Stimulated activated CD8-positive, alpha-beta memory T cell treated with anti-CD3 and anti-CD28 coated beads, Interleukin-15, amount 100 ng/mL, for 24 hours (primary cell): ENCODE measurements at places on chromosomes 1 and 21.
A peak's percentile ranks its signal among the peaks of the same experiment; 100 is the strongest.

GRCh38 chr1:200029822-200030152, 2.3 kb downstream of the NR5A2 start:
- DNase-seq, result no peak

- DNase-seq, result no peak
These were observed 218.5 kb downstream of the PTPRU start for GRCh38 chr1:29454616-29455380.

GRCh38 chr1:83763361-83764095, 235.4 kb downstream of the TTLL7 start:
- DNase-seq, result no peak

DNA sequence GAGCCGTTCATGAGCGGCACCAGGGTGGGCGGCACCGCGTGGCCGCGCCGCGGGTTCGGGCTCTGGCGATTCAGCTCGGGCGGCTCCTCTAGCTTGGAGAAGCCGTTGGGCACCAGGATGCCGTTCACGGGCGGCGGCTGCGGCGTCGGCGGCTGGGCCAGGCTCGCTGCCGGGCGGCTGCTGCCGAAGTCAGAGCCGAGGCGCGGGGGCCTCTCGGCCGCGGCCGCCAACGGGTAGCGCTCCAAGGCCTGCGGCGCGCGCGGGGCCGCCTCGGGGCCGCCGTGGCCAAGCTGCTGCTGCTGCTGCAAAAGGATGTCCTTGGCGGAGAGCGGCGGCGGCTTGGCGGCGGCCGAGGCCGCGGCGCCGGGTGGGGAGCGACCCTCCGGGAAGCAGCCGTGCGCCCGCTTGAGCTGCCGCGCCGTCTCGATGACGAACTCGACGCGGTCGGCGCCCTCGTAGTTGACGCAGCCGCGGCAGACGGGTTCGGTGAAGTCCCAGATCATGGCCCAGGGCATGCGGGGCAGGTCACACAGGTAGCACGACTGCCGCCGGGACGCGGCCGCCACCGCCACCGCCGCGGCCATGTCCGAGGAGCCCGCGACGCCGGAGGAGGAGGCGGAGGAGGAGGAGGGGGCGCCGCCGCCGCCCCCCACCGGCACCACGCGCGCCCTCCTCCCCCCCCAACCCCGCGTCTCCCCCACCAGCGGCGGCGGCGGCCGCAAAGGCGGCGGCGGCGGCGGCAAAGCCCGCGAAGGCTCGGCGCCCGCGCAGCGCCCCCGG, 877 bp downstream of the IRF2BP2 start:
- peak; percentile 37 for DNase-seq

DNA sequence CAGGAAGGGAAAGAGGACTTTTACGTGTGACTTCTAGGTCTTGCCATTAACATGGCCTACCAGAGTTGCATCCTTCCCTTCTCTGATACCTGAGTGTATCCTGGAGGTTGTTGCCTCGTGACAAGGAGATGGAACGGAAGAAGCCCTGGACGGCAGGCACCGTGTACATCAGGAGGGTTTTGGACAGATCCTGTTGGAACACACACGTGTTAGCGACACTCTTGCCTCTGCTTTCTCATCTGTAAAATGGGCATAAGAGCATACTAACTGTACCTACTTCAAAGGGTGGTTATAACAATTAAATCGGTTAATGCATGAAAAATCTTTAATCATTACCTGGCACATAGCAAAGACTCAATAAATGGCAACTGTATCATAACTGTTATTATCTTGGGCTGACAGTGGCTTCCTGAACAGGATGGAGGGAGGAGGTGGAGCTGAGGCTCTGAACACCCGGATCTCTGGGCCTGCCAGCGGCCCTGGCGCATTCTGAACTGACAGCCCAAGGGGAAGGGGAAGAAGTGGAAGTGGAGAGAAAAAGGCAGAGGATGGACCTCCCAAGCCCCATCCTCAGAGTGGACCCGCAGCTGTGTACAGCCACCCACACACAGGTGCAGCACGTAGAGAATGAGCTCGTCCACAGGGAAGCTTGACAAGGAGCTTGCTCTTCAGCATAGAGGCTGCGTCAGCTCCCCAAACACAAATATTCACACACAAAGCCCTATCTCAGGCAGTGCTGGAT, 30.2 kb upstream of the EXOSC10 start:
- no peak for DNase-seq

DNA sequence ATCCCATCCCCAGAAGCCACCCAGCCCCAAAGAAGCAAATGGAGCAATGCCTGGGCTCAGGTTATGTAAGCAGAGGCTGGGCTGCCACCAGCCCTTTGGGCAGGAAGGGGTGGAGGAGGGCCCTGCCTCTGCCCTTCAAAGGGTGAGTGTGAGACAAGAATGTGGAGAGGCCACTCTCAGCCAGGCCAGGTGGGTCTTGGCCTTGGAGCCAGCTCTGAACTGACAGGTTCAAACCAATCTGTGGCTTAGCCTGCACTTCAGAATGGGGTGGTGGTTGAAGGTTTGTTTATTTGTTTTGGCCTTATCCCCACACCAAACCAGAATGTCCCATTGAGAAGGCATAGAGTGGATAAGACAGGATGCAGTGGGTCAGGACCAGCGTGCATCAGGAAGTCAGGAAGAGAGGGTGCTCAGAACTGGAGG, 29.8 kb downstream of the C1orf116 start:
- DNase-seq, result no peak

GRCh38 chr1:229229721-229230139, 41.2 kb upstream of the RAB4A start:
- DNase-seq, result no peak

DNA sequence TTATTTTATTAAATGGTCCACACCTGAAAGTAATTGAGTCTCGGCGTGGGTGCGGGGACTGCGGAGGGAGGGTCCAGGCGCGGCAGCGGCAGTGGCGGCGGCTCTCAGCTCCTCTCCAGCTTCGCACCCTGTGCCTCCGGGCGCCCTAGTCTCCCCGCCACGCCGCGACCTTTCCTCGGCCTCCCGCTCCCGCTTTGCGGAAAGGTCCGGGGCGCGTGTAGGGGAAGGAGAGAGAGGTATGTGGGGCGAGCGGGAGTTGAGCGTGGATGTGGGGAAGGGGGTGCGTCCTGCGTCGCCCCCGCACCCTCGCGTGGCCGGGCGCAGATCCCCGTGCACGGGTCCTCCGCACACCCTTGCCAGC, 13.4 kb upstream of the ALX3 start:
- DNase-seq, result no peak

DNA sequence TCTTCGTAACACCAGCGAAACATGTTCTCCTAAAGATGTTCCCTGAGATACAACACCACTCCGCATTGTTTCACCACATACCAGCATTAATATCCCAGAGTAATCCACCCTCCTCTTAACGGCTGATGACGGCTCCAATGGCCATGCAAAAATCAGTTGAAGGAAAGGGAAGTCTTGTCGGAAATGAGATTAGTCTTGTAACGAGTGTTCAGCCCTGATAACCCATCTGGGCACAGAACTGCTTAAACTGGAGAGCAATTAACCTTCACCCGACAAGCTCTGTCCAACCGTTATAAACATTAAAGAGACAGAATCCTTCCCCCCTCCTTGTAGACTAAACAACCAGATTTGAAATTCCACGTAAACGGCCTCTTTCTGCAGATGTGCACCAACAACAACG, 21.9 kb downstream of the ERG start:
- DNase-seq, result no peak

DNA sequence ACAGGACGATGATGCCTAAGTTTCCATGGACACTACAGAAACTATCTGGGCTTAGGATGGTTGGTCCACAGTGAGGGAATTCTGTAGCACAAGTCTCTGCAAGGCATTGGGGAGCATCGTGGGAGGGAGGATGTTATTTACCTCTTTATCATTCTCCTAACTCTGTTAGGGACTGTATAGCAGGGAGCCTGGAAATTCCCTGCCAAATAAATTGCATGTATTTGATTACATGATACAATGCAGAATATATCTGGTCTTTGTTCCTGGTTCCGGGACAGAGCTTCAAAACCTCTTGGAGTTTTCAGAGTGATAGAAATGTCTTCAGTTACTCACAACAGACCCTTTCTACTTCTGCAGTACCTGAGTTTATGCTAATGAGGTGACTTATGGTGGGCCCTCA, 385.9 kb downstream of the PCP4 start:
- no peak for DNase-seq

GRCh38 chr1:184199036-184199435, 147.5 kb downstream of the TSEN15 start:
- DNase-seq, result no peak

- no peak for DNase-seq
These were observed 246.2 kb downstream of the MRPL39 start for GRCh38 chr21:25361097-25361496.

DNA sequence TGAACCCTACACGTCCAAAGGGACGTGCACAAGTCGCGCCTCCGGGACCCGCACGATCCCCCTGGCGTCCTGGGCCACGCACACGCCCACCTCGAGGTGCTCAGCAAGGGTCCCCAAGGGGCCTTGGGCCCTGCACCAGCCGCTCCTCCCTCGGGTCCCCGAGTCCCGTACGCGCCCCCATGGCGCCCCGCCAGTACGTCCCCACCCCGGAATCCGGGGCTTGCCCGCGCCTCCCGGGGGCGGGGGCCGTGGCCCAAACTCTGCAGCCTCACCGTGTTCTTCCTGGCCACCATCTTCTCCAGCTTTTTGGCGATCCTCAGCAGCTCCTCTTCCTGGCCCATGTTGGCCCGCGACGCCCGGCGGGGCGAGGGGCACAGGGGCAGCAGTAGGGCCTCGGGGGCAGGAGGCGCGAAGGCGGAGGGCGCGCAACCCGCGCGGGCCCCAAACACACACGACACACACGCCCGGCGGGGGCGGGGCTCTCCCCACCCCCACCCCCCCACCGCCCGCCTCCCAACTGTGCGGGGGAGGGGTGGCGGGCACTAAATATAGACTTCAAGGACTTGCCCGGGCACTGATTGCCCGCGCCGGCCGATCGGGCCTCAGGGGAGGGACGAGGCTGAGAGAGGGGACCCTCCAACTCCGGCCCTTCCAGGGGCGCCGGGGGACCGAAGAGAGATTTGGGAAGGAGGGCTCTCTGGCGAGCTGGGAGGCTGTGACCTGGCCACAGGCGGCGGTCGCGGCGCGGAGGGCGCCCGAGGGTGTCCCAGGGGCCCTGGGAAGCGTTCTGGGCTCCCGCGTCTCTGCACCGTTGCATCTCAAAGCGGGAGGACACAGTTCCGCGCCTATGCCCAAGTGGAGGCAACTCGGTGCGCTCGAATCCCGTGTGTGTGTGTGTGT, at the start of gene TCEA3:
TCEA3 (minus strand) TSS at position 456 of the 900 bp plus-strand sequence; CDS start at position 341, 115 bp downstream.
- no peak for DNase-seq

- no peak for DNase-seq
These were observed 11.5 kb upstream of the EIF4G3 start for GRCh38 chr1:21188235-21188634.

GRCh38 chr1:186609183-186609582, 71.0 kb downstream of the PTGS2 start:
- DNase-seq, result no peak

DNA sequence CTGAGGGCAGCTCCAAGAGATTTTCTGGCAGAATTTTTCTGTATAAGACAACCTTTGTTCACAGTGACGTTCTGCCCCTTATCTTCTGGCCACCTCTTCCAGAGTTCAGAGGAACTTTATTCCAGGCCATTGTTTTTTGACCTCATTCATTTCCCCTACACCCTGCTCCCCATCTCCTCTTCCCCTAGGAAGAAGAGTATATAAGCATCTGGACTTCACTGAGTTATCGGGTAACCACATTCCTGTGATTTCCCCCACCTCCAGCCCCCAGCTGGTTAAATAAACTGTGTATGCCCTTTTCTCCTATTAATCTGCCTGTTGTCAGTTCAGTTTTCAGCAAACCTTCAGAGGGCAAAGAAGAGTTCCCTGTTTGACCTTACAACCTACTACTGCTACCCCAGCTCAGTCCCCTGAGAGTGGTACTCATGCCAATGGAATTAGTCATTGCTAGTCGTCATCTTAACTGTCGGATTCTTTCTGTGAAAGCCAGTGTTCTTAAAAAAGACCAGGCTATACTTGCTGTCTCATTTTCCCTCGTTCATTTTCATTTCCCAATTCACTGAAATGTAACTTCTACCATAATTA, 14.3 kb upstream of the ALG14 start:
- no peak for DNase-seq

GRCh38 chr21:14120091-14120734, 90.5 kb downstream of the LIPI start:
- peak; percentile 6 for DNase-seq

DNA sequence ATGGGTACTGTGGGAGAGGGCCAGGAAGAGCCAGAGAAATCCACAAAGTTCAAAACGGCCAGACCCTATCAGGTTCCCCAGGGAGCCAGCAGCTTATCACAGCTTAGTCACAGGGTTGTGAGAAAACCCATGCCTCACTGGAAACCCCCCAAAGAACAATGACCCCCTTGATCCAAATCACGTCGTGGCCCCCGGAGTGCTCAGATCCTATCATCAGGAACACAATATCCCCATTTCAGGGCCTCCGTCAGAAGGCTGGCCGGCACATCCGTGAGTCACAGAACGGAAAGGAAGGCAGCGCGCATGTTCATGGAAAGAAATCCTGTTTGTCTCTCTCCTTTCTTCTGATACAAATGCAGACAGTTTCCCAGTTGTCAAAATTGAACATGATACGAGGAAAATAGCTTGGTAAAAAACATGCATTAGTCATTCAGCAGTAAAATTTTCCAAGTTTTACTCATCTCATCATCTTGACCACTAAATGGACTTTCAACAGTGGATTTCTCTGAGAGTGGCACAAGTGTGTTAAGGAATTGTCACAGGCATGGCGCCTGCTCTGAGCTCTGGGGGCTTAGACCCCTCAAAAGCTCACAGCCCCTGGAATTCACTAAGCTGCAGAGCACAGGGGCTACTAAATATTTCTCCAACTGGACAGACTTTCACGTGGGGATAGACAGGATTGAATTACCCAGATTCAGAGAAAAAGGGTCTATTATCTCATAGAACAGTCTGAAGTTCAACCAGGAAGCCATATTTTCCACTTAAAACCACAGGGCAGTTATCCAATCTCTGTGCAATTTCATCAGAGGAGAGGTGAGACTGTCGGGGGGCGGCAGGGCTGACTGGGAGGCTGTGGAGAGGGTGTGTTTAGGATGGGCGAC, 124.8 kb downstream of the RIPK4 start:
- DNase-seq, result no peak

- no peak for DNase-seq
These were observed 4.2 kb upstream of the GUCA2A start for GRCh38 chr1:42168763-42169162.

GRCh38 chr1:5444396-5444795, 547.8 kb downstream of the NPHP4 start:
- DNase-seq, result no peak

GRCh38 chr1:230899841-230900251, 31.5 kb upstream of the C1orf198 start:
- no peak for DNase-seq

- DNase-seq, result no peak
These were observed 380.5 kb upstream of the CAMK1G start for GRCh38 chr1:209202830-209203532.
